Naive B cell (primary cell): ENCODE measurements at places on chromosomes 7 and 10. TPM values are rescaled to one million over a fixed set of nuclear protein-coding genes. Genes with fewer than 3 reads are reported as not detected.

The TMEM106B gene
- 12.8 TPM for polyA plus RNA-seq

The UBE2H gene
- polyA plus RNA-seq = 35.9 TPM

The SLC39A12 gene
- not detected for polyA plus RNA-seq

The NDUFB2 gene
- polyA plus RNA-seq = 363 TPM

The MLXIPL gene
- not detected for polyA plus RNA-seq

The CNPY1 gene
- not detected for polyA plus RNA-seq

The SEC61A2 gene
- not detected for polyA plus RNA-seq

The SLC13A1 gene
- polyA plus RNA-seq = not detected

The NKX6-2 gene
- not detected for polyA plus RNA-seq

The AIFM2 gene
- 3.0 TPM for polyA plus RNA-seq

The FAM241B gene
- polyA plus RNA-seq = not detected

The WNT8B gene
- polyA plus RNA-seq = not detected

The CCL24 gene
- not detected for polyA plus RNA-seq

The AFAP1L2 gene
- polyA plus RNA-seq = 3.7 TPM

The PITX3 gene
- not detected for polyA plus RNA-seq

The SPDYE2B gene
- not detected for polyA plus RNA-seq

The CC2D2B gene
- not detected for polyA plus RNA-seq

The EFCAB10 gene
- not detected for polyA plus RNA-seq

The GNGT1 gene
- not detected for polyA plus RNA-seq

The MRPL43 gene
- polyA plus RNA-seq = 120 TPM

The ZNF25 gene
- 4.7 TPM for polyA plus RNA-seq
